ENCODE measurements at places on chromosomes 7 and 10. TPM values are rescaled to one million over a fixed set of nuclear protein-coding genes. Genes with fewer than 3 reads are reported as not detected.

DNA sequence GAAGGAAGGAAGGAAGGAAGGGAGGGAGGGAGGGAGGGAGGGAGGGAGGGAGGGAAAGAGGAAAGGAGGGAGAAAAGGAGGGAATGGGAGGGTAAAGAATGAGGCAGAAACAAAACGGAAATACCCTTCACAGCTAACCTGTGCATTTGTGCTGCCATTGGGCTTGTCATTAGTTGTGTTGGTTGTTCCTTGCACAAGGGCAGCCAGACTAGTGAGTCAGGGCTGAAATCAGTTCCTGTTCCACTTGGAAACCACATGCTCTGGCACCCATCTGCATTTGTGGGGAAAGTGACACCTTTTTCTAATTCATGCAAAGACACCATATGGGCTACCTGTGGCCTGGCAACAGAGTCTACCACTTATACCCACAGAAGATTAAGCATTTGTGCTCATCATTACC, 1004.0 kb upstream of the C7orf33 start:
- no peak overlapping the region for H3K4me3 ChIP-seq
- H3K4me1 ChIP-seq, result peaks cover 7% of the 10 kb centered on the region
- no peaks in the 10 kb centered on the region for H3K27me3 ChIP-seq
- no peak overlapping the region for H3K27ac ChIP-seq
- no peaks in the 10 kb centered on the region for H3K36me3 ChIP-seq

DNA sequence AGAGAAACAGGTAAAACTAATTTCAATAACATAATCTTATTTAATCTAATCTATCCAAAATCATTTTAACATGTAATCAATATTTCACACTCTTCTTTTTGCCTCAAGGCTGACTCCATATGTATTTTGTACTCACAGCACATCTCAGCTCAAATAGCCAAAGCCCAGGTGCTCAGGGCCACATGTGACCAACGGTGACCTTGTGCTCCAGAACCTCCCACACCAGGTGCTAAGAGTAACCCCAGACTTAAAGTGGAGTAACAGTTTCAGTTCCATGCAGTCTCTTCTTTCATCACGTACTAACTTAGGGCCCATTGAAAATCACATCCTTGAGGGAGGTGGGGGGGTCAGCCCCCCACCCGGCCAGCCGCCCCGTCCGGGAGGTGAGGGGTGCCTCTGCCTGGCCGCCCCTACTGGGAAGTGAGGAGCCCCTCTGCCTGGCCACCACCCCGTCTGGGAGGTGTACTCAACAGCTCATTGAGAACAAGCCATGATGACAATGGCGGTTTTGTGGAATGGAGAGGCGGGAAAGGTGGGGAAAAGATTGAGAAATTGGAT, 47.3 kb downstream of the NCAPG2 start:
- H3K4me3 ChIP-seq, result no peak overlapping the region
- no peak overlapping the region for H3K27ac ChIP-seq
- no peaks in the 10 kb centered on the region for H3K4me1 ChIP-seq
- H3K27me3 ChIP-seq, result no peaks in the 10 kb centered on the region

The VAX1 gene
- not detected for total RNA-seq

The CDHR1 gene
- 6.4 TPM for total RNA-seq

The PROSER2 gene
- total RNA-seq, result 13.7 TPM

The HTR7 gene
- 20.2 TPM for total RNA-seq

DNA sequence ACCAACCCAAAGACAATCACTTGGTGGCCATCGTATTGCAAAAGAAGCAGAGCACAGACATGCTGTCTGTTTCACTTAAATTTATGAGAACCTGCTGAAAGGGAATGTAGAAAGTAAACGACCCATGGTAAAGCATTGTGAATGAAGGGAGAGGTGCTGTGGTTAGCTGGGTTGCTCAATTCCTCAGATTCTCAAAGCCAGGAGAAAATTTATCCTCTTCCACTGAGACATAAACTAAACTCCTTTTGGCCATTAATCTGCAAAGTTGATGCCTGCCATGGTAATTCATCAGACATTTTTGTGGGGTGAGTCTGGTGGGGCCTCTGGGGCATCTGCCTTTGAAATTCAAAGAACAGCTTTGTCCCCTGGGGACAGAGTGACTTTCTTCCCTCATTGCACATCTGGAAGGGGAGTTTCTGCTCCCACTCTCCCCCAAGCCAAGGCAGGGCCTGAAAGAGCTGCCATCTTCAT, 951.0 kb downstream of the LRMDA start:
- H3K4me1 ChIP-seq, result no peaks in the 10 kb centered on the region
- no peak overlapping the region for H3K4me3 ChIP-seq
- H3K27me3 ChIP-seq, result no peaks in the 10 kb centered on the region

The PTF1A gene
- total RNA-seq, result not detected

DNA sequence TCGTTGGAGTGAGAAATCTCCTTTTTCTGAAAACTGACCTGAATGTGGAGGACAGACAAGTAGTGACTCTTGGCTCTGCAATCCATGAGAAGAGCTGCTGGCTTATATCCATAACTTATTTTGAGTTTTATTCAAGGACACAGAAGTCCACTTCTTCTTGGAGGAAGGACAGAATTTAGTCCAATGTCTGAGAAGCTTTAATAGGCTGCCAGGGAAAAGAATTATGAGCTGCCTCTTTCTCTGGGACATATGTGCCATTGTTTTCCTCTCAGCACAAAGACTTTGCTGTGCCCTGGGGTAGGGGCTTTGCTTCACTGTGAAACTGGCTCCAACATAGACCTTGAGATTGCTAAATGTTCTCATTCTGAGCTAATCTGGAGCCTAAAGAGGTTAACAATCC, 20.5 kb upstream of the AOC1 start:
- no peaks in the 10 kb centered on the region for H3K36me3 ChIP-seq
- no peak overlapping the region for H3K4me3 ChIP-seq
- no peaks in the 10 kb centered on the region for H3K27me3 ChIP-seq
- H3K27ac ChIP-seq, result no peak overlapping the region

GRCh38 chr7:95980167-95980566, 207.8 kb downstream of the DYNC1I1 start:
- DNase-seq, result no peak
- H3K4me1 ChIP-seq, result no peaks in the 10 kb centered on the region
- no peak overlapping the region for H3K27ac ChIP-seq
- no peaks in the 10 kb centered on the region for H3K27me3 ChIP-seq
- H3K4me3 ChIP-seq, result no peak overlapping the region

- H3K27me3 ChIP-seq, result no peaks in the 10 kb centered on the region
- H3K4me3 ChIP-seq, result no peak overlapping the region
- H3K36me3 ChIP-seq, result no peaks in the 10 kb centered on the region
- H3K4me1 ChIP-seq, result peaks cover 9% of the 10 kb centered on the region
- DNase-seq, result no peak
Observed at GRCh38 chr7:43041724-43042123, 70.7 kb upstream of the HECW1 start.

The TRIM4 gene
- total RNA-seq, result 6.9 TPM

DNA sequence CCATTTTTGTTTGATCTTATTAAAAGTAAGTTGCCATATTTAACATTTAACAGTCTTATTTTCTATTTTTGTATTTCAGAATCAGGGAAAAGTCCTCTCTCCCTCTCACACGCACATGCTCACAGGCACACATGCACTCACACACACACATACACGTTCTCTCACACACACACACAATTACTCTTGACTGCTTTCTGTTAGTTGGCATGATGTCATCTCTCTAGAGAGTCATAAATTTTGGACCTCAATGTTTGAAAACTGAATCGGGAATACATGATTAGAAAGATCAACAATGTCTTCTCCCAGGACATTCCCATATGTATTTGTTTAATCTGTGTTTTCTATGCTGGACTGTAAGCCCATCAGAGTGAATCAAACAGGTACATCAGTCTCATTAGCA, 165.7 kb upstream of the AHR start:
- no peaks in the 10 kb centered on the region for H3K4me1 ChIP-seq
- no peaks in the 10 kb centered on the region for H3K27me3 ChIP-seq
- H3K4me3 ChIP-seq, result no peak overlapping the region

DNA sequence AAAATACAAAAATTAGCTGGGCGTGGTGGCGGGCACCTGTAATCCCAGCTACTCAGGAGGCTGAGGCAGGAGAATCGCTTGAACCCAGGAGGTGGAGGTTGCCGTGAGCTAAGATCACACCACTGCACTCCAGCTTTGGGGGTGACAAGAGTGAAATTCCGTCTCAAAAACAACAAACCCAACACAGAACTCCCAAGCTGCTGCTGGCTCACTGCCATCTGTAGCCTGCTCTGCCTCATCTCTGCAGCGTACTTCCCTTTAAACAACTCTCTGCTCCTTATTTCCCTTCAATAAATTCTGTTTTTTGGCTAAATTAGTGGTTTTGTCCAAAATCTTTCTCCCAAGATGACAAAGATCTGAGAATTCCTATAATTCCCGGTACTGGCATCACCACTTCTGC, 189.2 kb upstream of the GALNT17 start:
- H3K27me3 ChIP-seq, result no peaks in the 10 kb centered on the region
- H3K4me1 ChIP-seq, result no peaks in the 10 kb centered on the region
- no peak for DNase-seq
- no peak overlapping the region for H3K4me3 ChIP-seq
- H3K27ac ChIP-seq, result no peak overlapping the region
